ENCODE measurements at places on chromosomes 3 and 15.

DNA sequence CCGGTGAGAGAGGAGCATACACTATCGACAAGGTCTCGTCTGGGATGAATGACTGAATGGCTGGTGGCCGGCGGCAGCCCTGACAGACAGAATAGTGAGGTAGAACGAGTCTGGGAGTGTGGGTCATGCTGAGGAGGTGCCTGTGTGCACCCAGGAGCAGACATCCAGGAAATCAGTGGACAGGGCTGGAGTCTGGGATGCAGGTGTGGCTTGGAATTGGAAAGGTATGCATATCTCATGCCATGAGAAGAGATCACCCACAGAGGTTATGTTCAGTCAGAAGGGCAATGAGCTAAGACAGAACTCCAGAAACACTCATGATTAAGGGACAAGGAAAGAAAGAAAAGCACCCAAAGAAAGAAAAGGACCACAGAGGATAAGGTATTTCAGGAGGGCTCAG, 20.8 kb downstream of the HACD2 start:
- no peak for DNase-seq

DNA sequence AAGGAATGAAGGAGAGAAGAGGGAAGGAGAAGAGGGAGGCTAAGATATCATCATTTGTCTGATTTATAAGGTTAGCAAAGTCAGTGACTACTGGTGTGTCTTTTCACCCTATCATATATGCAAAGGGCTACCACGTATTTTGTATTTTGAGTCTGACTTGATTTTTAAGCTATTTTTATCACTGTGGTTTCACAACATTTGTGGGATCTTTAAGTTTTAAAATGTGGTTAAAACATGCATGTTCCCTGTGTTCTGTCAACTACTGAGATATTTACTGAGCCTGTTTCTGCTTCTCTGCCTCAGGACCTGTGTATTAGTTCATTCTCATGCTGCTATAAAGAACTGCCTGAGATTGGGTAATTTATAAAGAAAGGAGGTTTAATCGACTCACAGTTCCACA, 22.5 kb upstream of the SPTSSB start:
- DNase-seq: no peak

GRCh38 chr15:47813748-47814384, 96.6 kb downstream of the SEMA6D start:
- DNase-seq: no peak

GRCh38 chr3:32685543-32686185, 676 bp downstream of the CNOT10 start:
- no peak for DNase-seq

DNA sequence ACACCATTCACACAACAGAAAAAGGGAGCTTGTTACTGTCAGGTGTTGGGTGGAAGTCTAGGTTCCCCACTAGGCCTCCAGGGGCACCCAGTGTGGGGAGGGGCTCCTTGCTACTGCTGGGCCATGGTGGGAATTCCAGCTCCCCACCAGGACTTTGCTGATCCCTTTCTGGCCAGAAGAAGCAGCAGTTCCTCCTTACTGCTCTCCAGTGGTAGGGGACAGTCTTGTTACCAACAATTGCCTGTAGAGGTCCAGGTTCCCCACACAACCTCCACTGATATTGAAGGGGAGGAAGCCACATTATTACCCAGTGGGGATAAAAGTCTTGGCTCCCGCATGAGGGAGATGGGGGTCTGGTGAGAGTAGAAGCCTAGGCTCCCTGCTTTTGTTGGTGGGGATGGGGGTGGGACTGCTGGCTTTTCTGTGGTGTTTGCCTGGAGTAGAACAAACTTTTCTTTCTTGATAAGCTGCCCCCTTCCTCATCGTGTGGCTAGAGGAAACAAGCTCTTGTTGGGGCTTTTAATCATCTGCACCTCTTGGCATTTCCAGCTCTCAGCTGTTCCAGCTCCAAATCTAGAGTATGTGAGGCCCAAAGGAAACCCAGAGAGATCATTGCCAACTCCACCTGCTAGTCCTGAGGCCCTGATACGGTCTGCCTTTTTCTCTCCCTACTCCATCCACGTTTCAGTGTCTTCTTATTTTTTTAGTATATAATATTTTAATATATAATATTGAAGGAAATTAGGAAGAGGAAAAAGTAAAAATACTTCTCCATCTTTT, 824.2 kb downstream of the AGBL1 start:
- no peak for DNase-seq

- DNase-seq: no peak
These were observed 158.2 kb upstream of the ANKRD28 start for GRCh38 chr3:15955968-15956367.

DNA sequence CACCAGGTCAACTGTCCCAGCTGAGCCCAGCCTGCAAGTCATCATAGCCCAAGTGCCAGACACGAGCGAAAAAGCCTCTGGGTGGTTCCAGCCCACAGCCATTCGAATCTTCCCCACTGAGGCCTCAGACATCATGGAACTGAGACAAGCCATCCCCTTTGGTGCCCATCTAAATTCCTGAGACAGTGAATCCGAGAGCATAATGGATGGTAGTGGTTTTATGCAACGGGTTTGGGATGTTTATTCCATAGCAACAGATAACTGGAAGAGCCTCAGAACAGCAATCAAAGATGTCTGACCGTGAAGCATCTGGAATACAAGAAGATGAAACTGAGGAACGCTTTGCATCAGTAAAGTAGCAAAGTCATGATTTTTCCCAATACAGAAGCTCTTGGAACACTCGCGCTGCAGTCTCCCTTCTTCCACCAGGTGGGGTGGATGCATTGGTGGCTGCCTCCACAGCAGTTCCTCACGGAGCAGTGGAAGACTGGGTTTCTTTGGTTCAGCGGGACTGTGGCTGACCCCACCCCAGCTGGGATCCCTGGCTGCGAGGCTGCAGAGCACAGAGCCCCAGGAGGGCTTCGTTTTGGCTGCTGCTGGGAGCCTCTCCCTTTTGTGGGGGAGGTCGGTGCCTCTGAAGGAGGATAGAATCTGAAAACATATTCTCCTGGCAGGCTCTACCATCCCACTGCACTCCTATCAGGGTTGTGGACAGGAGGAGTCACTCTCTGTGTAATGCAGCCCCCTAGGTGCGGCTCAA, 26.4 kb upstream of the PDE8A start:
- DNase-seq: peak; percentile 45

DNA sequence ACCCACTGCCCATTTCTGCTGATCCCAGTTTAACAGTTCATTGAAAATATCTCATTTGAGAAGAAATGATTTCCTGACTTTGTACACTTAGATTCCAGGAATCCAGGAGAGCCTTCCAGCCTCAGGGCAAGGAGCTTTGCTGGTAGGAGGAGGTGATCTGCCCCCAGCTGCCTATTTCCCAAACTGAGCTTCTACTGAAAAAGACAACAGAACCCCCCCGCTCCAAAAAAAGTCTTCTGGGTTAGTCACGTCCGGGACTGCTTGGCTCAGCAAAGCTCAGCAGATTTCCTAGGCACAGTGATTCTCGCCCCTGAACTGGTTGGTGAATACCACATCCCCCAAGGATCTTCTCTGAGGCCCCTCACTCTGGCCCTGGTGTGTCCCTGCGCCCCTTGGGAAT, 13.1 kb downstream of the SLC6A6 start:
- no peak for DNase-seq

GRCh38 chr3:73546961-73547360, 77.8 kb downstream of the PDZRN3 start:
- DNase-seq: no peak

- no peak for DNase-seq
These were observed 11.2 kb downstream of the TGM4 start for GRCh38 chr3:44885618-44886017.

GRCh38 chr3:77933926-77934325, 894.0 kb downstream of the ROBO2 start:
- no peak for DNase-seq

- DNase-seq: no peak
These were observed 78.3 kb downstream of the TFRC start for GRCh38 chr3:196003611-196004010.

DNA sequence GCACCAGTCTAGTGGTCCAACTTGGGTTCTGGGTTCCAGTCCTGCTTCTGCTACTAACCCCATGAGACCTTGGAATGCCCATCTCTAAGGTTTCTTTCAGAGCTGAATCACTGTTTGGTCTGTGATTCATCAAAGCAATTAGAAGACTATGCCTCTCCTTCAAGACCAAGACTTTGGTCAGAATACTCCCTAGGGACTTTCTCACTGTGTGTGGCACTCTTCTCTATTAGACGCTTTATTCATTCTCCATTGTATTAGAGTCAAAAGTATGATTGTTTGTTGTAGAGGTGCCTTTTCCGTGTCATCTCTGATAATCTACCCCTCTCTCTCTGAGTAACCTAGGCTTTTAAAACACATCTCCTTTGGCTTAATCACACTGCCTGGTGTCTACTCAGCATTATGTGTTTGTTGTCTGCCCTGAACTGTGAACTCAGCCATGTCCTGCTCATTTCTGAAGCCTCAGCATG, 90.5 kb downstream of the LPP start:
- no peak for DNase-seq

DNA sequence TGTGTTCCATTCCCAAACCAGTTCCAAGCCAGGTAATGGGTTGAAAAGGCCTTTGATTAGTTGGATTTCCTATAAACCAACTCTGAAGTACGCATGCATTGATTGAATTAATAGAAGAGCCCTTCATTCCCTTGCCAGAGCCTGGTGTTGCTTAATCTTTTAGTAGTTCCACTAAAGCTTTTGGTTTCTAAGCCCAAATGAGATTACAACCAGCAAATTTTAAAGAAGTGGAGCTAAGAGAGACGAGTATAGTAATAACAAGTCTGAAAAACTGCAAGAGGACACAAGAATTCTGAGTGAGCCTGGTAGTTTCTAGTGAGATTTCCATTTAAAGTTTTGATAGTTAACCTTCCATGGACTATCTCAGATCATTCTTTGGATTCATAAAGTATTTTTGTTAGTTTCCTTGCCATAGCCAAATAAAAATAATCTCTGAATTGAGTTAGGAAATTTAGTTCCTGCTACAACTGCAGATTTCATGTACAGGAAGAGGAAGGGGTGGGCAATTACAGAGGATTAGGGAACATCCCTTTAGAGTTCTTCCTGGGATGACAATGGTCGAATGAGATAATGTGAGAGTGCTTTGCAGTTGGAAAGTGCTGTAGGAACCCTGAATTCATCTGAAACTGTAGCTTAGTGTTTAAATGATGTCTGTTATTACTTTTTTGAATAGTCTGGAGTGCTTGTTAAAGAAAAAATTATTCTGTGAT, 136.8 kb downstream of the FNDC3B start:
- no peak for DNase-seq

DNA sequence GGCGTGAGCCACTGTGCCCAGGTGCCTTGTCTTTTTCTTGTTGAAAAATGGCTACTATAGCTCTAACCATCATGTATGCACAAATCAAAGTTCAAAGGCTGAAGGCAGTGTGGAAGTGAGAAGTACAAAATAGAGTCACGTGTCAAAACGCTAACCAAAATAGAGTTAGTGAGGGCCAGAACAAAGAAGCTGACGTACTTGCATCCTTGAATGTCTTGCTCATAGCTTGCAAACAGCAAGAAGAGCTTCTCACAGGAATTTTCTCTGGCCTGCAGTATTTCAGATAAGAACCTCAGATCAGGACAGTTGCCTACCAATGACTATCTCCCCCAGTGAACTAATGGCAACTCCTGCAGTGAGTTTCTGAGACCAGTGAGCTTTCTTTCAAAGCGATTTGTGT, 713.5 kb downstream of the GRM7 start:
- DNase-seq: no peak

Measured in hematopoietic multipotent progenitor cell (in vitro differentiated cells).